BJ (cell line): ENCODE measurements at places on chromosomes 11 and 22.

GRCh38 chr11:45806937-45807791, 2.2 kb downstream of the SLC35C1 start:
- DNase-seq = no peak

DNA sequence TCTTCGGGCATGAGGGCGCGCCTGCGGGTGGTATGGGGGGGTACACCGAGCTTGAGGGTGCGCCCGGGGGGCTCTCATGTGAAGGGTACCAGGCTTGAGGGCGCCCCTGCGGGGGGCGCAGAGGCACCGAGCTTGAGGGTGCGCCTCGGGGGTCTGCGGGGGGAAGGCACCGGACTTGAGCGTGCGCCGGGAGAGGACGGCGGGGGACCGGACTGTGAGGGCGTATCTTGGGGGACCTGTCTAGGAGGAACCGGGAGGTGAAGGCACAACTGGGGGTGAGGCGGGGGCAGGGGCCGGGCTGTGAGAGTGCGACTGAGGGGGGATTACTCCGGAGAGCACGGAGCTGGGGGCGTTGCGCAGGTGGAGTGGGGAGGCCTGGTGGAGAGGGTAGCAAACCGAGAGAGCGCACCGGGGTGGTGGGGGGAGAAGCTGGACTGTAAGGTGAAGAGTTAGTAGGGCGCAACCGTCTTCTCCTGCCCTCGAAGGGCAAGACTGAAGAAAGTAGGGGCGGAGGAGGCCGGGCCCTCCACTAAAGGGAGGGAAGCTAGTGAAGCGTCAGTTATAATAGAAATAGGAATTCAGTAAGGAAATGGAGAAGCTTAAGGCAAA, 1.1 kb upstream of the DDX6 start:
- DNase-seq = no peak

DNA sequence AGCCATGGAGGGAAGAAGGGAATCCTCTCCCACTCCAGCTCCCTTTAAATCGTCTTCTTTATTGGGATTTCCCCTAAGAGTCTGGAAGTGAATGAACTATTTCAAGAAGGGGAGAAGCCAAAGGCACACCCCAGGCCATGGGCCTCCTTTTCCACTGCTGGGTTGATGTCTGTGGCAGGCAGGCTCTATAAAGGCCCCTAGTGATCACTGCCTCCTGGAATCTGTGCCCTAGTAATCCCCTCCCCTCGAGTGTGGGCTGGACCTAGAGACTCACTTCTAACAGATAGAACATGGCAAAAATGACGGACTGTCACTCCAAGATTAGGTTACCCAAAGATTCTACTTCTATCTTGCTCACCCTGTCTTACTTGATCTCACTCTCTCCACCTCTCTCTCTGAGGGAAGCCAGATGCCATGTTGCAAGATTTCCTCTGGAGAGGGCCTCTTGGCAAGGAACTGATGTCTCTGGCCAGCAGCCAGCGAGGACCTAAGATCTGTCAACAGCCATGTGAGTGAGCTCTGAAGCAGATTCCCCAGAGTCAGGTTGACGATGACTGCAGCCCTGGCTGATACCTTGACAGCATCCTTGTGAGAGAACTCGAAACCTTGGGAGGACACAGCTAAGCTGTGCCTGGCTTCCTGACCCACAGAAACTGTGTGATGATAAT, 444.8 kb downstream of the SOX6 start:
- DNase-seq = no peak

GRCh38 chr11:117374316-117375055, 46.8 kb downstream of the CEP164 start:
- DNase-seq = no peak

DNA sequence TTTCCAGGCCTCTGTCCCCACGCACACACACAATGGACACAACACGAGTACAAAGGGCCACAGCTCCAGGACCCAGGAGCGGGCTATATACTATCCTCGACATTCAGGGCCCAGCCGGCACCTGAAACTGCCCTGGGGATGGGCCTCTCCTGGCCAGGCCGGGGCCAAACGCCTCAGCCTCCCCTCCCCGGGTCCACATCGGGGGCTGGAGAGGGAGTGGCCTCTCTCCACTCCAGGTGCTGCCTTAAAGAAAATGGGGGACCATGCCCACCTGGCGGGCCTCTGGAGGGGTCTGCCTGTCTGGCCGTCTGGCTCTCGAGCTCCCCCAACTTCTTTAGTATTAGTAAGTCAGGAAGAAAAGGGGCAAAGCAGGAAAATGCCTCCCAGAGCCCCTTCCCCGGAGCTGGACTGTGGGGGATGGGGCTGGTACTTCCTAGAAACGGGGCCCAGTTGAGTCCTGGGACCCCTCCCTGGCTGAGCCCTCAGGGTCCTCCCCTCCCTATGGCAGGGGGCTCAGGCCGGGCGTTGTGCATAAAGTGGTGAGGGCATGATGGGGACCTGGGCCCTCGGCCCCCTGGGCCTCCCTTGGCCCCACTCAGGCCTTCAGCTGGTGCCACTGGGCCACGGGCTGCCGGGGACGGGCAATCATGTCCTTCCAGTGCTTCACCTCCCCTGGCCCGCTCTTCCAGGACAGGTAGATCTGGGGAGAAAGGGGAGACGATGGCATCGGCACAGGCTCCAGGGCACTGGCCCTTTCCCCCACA, 9.7 kb downstream of the LRRC10B start:
- DNase-seq = no peak

DNA sequence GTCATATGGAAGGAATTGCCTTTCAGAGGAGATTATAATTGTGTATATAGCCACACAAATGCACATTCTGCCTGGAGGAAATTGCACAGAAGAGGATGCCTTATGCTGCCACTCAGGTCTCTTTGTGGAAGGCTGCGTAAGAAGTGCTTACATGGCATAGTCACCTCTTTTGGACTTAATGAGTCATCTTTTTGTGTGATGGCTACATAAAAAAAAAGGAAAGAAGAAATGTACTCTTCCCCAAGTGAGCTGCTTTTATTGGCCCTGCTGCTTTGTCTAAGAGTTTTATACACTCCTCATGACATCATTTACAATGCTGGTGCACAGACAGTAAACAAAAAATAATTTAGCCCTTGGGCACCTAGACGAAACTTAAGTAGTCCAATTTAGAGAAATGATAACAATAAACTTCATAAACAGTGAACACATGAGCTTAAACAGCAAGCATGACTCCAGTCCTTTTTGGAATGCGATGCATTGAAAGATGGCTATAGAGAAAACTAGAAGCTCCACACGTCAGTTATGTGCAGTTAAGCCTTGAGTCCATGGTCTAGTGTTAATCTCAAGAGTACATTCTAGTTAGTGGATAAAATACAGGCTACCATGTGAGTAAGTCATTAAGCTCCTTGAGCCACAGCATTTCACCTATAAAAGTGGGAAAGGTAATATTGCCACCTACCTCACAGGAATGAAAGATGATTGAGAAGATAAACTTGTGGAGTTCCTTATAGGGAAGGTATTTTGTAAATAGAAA, 12.0 kb downstream of the CSTPP1 start:
- peak; percentile 83 for DNase-seq

DNA sequence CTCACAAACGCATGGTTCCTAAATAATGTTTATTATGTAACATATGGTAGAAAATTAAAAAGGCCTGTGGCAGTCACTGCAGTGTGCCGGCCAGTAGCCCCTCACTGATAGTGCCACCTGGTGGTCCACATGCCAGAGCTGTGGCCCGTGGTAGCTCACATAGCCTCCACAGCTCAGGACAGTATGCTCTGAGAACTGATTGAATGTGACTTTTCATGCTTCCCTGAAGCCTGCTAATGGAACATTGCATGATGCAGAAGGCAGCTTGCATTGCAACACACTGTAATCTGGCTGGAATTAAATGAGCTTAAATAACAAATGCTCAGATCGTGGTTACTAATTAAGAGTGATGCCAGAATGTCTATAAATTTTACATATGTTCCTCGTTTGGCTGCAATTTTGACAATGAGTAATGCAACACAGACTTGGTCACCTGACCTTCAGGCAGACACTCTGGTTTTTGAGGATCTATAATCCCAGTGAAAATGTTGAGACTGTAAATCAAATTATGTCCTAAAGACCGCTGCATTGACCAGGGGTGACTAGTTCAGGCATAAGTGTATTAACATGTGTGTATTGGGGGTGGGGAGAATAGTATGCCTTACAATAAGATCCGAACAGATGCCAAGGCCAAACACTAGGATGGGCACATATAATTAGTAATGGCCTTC, 566.4 kb downstream of the METTL15 start:
- peak; percentile 94 for DNase-seq

DNA sequence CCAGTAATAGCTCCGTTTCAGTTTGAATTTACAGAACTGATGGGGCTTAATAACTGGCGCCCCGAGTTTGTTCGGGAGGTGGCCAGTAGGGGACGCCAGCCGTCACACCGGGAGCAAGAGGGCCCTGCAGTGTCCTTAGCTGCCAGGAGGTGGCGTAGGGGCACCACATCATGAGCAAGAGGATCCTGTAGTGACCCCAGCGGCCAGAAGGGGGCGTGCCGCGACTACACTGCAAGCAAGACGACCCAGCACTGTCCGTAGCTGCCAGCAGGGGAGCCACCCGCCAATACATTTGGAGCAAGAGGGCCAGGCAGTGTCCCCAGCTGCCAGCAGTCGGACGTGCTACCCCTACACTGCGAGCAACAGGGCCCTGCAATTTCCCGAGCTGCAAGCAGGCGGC, 663.7 kb upstream of the B3GAT1 start:
- DNase-seq = no peak

GRCh38 chr11:6621711-6622211, 2.5 kb upstream of the TPP1 start:
- no peak for DNase-seq

DNA sequence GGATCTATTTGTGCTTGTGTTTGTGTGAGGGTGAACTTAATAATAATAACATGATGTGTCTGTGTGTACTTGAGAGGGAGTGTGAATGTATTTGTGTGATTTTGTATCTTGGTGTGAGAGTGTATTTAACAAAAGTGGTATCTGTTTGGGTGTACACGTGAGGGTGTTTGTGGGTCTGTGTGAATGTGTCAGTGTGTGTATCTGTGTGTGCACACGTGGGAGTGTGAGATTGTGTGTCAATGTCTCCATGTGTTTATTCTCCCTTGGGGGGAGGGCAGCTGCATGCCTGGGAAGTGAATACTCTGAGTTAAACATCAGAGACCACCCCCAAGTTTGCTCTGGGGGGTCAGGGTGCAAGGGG, 15.0 kb upstream of the RPS19BP1 start:
- no peak for DNase-seq

DNA sequence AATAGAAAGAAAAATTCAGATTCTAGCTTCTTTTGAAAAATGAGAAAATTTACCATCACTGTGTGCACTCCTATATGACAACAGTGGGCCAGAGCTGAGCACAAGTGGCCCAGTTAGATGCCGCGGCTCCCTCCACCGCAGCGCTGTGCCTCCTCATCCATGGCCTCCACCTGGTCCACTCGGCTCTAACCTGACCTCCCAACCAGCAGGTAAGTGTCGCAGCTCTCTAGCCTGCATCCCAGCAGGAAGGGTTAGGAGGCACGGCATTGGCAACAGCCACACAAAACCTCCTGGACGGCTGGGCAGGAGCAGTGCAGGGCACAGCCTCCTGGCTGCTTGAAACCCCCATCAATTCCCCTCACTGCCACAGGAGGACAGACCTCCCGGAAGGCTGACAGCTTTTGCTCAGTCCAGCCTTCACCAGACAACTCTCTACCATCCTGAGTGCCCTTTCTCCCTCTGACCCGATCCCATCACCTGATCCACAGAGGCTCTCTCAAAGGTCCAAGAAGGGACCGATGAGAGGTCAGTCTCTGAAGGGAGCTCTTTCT, 76.1 kb downstream of the RPL27A start:
- no peak for DNase-seq

GRCh38 chr11:2380807-2381350, 3.8 kb downstream of the CD81 start:
- DNase-seq = no peak

GRCh38 chr11:33687733-33688479, 12.7 kb downstream of the C11orf91 start:
- no peak for DNase-seq

DNA sequence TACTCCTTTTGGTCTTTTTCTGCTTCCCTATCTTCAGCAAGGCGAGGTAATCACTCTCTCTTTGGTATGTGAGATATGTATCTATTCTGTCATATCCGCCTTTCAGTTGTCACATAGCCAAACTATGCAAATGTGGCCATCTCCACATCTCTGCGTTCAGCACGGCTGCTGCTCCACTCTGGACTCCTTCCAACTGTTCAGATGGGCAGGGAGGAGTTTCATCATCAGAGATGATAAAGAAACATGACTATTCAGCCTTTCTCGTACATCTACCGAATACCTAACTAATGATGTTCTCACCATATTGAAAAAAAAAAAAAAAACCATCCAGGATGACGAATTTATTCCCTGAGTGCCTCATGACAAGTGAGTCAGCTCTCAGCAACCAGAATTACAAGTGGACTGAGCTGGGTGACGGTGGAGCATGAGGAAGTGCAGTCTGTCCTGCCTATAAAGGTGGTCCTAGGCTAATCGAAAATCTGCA, 899.6 kb downstream of the OPCML start:
- DNase-seq = peak; percentile 98

DNA sequence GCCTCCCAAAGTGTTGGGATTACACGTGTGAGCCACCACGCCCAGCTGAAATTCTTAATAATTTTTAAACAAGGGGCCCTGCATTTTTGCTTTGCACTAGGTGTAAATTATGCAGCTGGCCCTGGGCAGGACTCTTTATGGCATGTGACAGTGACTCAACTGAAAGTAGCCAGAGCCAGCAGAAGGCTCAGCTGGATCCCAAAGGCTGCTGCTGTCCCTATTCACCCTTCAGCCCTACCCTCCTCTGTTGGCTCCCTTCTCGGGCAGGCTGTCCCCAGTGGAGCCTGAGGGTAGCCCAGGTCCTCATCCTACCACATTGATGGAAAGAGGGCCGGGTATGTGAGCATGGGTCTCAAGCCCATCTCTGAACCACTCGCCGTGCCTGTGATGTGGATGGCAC, 45.6 kb downstream of the CD82 start:
- no peak for DNase-seq
